Vagina (tissue), 2 donors: ENCODE measurements at places on chromosomes 16 and 17. TPM values are rescaled to one million over a fixed set of nuclear protein-coding genes. Genes with fewer than 3 reads are reported as not detected.

Gene FBXW10
- total RNA-seq: 0.25 TPM

Gene STX8
- total RNA-seq: 31.2 TPM

Gene ZFHX3
- total RNA-seq: 28.0 TPM

Gene NOG
- total RNA-seq: 7.4 TPM

Gene HNF1B
- total RNA-seq: not detected

Gene SLC2A4
- 3.2 TPM for total RNA-seq

Gene AMZ2
- total RNA-seq: 39.8 TPM

Gene OTOA
- not detected for total RNA-seq

Gene MON1B
- 28.2 TPM for total RNA-seq

- DNase-seq: no peak
These were observed at the start of gene FAM171A2 for GRCh38 chr17:44363613-44364159. TSS of gene FAM171A2 (minus strand) at chr17:44363853. CDS start at chr17:44363714, 139 bp downstream.

DNA sequence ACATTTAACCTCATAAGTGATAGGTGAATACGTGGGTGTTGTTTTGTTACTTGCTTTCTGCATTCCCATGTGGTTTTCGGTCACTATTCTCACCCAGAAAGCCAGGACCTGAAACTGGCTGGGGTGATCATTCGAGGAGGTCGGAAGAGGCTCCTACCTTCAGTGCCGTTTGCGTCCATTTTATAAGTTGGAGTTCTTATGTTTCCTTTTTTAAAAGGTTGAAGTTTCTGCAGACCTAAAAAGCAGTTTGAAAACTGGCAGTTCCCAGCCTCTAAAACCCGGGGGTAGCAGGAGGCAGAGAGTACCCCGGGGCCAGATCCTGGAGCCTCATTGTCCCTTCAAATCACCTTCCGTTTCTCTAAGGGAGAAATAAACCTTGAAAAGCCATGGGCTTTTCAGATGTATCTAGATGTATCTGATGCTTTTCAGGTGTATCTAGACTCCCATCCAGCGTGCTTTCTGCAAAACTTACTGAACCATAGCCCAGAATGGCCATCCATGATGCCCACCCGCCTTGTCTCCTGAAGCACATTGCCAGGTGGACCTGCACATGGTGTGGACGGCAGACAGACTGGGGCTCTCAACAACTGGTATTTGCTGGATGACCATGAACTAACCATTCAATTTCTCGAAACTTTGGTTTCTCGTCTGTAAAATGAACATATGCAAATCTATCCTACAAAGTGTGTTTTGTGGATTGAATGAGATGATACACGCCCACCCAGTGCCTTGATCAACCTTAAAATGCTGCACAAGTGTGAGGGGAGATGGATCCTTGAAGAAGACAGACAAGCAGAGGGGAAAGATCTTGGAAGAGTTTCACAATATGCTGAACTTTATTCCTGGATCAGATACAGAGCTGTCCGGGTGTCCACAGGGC, 1.3 kb downstream of the NLRC5 start:
- DNase-seq: no peak

DNA sequence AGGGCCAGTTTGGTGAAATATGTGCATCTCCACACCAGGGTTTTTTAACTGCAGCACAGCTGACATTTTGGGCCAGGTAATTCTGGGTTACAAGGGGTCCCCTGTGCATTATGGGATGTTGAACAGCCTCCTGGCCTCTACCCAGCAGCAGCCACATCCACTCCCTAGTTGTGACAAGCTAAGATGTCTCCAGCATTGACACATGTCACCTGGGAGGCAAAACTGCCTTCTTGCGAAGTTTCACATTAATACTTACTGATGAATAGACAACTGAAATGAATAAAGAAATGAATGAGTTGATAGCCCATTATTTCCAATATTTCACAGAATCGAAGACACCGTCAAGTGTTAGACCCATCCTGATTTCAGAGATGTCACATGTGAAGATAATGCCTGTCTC, 383.7 kb downstream of the CPPED1 start:
- DNase-seq: no peak

GRCh38 chr17:68511254-68511670, 968 bp upstream of the PRKAR1A start:
- DNase-seq: no peak

DNA sequence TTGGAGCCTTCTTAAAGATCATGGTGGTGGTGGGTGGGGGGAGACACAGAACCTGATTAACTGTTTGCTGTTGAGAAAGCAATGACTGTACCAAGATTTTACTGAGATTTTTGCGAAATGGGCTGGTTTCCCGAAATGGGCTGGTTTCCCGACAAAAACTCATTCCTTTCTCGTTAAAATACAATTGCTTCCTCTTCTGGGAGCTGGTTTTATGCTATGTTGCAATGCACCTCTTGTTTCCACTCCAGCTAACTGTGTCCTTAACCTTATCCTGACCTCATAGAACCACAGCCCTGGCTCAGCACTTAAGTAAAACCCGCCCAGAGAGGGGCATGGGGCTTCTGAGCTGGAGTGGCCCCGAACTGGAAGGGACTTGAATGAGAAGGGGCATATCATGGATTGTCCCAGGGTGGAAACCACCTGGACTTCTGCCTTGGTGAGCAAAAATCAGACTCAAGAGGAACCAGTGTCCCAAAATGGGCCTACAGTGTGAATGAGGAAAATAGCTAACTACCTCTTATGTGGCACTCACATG, 20.9 kb downstream of the FAM20A start:
- DNase-seq: no peak

GRCh38 chr17:43438626-43439025, 39.8 kb downstream of the ARL4D start:
- DNase-seq: no peak

GRCh38 chr17:82496529-82497434, 22.8 kb upstream of the FOXK2 start:
- peak; percentile 96 for DNase-seq

GRCh38 chr16:3864562-3864961, 16.0 kb downstream of the CREBBP start:
- DNase-seq: no peak

DNA sequence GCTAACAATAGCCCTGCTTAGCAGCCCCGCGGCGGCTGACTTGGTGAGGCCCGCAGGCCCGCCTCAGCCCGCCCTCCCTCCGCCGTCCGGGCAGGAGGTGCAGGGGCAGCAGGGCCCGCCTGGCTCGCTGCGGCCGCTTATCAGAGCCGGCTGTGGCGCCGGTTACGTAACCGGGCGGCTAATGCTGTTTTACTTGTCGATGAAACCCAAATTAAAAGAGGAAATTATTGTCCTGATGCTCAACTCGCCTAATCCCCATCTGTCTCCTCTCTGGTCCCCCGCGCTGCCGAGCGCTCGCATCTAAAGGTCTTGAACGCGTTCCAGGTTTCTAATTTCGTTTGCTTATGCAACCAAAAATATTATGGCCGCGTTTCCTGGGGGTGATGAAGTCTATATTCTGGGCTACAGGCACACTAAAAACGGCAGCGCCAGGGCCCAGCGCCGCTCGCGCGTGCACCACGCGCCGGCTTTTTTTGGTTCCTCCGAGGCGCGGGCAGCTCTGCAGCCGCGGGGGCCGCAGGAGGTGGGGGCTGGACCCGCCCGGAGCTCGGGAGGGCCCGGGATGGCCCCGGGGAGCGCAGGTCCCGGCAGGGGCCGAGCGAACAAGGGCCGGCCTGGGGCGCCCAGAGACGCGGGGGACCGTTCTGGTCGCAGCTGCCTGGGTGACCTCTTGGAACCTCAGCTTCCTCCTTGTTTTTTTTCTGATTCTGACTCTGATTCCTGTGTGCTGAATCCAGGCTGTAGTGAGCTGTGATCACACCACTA, 65.2 kb upstream of the TOB1 start:
- no peak for DNase-seq

DNA sequence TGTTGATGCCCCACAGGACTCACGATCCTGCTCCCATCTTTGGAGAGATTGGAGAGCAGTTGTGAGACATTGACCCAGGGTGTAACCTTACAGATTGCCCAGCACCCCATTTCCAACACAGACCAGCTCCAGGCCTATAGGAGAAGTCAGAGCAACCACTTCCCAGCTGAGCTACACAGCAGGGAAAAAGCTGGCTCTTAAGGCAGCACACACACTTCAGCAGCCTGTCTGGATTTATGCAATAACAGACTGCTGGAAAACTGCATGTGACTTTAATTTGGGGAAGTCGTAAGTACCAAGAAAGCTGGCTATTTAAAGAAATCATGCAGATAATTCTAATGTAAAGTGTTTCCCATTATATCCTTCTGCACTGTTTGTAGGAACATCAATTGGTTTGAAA, 30.8 kb downstream of the NOG start:
- DNase-seq: no peak

GRCh38 chr16:80889779-80890359, 85.5 kb upstream of the CDYL2 start:
- DNase-seq: no peak

DNA sequence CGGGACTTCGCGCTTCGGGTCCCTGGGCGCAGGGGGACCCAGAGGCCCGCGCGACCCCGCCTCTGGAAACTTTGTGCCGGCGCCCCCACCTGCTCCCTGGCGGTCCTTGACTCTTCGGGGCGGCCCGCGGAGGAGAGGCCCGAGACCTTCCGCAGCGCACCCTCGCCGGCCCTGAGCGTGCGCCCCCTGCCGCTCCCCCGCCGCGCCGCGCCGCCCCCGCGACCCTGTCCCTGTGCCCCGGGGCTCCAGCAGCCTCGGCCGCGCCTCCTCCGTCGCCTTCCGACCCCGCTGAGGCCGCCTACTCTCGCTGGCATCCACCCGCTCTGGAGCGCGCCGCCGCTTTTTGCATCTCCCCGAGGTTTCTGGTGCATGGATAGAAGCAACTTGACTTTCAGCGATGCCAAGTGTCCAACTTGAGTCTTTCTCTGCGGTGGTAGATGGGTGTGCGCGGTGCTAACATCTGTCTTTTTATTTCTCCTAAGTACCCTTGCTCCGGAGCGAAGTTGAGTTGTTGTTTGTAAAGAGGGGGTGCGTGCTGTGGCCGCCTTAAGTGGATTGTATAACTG, 414 bp downstream of the DUSP14 start:
- DNase-seq: no peak

DNA sequence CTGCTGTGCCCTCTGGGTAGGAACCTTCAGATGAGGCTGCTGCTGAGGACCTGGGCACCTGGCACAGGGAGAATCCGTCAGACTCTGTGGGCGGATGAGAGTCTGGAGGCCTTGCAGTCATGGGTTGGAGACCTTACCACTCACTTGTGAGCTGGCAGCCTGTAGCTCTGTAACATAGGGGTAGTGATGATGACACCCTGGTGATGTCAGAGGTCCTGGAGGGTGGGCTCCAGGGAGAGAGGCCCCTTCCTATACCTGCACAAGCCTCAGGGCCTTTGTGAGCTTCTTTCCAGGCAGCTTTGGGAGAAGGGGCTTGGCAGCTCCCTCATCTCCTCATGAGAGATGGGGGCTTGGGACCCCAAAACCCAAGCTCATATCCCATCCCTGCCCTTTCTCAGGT, 1.6 kb downstream of the MIEF2 start:
- no peak for DNase-seq
